Activated CD4-positive, alpha-beta T cell treated with anti-CD3 and anti-CD28 coated beads, Interleukin-10, Interleukin-2, amounts not matched to agents 100 ng/mL and 50 ng/mL, durations not matched to agents 16 hours and 8 hours (primary cell): ENCODE measurements at places on chromosomes 3 and 15.

DNA sequence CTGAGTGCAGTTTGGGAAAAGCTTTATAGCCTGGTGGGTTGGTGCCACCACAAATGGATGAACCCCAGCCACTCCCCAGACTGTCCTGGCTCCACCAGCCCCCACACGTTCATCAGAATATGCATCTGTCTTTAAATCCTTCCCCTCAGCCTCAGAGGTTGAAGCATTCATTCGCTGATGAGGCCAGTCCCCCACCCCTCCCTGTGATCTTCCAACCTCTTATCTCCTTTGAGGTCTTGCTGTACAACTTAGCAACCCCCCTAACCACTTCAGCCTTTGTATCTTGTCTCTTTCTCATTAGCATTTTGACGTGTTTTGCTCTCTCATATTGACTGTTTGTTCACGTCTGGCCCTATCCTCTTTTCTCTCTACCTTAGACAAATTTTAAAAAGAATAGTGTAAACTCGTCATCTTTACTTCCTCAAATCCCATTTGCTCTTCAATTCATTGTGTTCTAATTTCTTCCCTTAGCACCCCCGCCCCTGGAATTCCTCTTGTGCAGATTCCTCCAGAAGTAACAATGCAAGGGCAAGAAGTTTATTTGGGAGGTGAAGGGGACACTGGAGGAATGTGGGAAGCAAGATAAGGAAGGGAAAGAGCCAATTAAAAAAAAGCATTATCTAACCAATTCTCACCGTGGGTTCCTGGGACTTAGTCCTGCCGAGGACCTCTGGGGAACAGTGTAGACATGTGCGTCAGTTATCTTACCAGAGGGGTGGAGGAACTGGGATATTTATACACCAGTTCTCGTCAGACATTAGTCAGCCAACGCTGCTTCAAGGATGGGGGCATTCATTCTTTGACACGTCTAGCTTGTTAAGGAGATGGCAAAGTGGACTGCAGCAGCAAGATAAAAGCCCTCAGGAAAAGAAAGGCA is 38.6 kb downstream of the MOBP start:
- DNase-seq = no peak

DNA sequence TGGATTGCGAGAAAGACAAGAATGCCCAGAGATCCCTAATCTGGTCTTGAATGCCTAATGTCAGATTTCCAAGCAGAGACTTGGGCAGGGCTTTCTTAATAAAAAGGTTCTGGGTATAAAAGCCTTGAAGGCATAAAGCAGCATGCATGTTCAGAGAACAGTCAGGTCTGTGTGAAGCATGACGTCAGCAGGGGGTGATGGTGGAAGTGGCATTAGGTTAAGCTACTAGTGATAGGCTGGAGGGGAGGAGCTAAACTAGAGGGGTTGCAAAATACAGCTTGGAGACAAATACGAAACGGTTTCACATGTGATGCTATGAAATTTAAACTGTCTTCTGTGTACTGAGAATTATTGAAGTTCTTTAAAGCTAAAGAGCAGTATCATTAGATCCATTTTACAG is 125.6 kb downstream of the VPS8 start:
- no peak for DNase-seq

DNA sequence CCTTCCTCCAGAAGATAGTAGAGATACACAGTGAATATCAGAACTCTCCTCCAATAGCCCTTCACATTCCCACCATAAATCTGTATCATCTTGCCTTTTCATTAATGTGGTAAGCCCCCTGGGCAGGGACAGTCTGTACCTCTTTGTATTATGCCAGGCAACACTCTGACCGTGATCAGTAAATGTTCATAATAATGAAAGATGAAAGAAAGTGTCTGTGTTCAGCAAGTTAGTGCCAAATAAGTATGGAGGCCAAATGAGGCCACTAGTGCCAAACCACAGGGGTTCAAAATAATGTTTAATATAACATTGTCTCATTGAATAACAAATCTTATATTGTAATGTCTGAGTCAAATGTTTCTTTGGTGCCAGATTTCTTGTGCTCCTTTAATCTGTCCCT is 104.3 kb downstream of the CMSS1 start:
- no peak for DNase-seq

DNA sequence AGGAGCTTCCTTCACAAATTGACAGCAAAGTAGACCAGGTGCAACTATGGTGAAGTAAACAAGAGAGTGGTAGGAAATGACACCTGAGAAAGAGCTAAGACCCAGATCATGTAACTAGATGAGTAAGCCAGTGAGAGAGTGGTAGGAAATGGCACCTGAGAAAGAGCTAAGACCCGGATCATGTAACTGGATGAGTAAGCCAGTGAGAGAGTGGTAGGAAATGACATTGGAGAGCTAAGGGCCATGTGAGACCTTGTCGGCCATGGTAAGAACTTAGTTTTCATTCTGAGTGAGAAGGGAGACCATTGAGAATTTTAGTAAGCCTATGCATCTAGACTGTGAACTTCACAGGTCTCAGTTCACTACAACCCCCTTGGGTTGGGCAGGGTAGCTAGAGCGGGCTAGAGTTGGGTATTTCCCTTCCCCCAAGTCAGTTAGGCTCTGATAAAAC is 5.4 kb upstream of the SENP7 start:
- DNase-seq = peak; percentile 95

DNA sequence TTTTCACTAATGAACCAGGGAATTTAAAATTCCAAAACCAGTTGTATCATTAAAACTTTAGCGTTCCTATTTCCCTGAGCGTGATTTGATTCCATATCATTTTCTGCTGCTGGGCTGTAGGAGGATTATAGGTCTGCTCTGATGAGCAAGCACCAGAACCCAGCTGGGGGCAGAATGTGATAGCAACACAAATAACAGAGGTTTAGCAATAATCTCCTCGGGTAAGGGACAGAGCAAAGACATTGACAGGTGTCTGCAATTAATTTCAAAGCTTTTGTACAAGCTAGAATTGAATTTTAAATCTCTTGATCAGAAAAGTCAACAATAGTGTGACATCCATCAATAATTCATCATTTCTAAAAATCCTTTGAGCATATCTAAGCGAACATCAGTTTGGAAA is 163.4 kb upstream of the RAP2B start:
- DNase-seq = no peak
